ENCODE measurements at places on chromosomes 16 and 17.

DNA sequence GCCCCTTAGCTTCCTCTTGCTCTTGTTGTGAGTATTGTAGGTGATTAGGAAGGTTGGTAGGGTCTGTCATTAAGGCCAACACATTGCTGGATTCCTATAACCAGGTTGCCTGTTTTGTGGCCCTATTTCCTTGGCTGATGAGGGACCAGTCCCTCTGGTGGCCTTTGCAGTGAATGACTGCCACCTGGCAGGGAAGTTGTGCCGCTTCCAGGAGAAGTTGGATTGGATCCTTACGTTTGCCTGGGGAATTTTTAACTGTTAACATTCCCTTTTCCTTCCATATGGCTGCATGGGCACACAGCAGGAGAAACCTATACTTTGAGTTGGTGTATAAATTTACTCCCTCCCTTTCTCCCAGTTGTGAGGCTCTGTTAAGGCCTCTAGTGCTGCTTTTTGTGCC, 32.4 kb downstream of the LCMT1 start:
- DNase-seq = no peak

- no peak for DNase-seq
Observed at GRCh38 chr16:82621781-82622180, 5.0 kb upstream of the CDH13 start.

DNA sequence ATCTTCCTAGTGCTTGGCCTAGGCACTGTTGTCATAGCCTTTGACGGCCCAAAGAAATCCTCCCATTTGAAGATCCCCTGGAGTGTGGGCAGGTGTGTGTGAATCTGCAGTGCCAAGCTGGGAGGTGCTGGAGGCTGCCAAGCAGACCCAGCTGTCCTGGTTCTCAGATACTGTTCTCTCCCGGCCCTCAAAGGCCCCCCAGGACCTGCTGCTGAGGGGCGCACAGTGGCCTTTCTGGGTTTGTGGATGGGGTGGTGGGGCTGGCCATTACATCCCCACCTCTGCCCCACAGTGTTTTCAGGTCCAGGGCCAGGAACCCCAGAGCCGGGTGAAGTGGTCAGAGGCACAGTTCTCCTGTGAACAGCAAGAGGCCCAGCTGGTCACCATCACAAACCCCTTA, 60.5 kb downstream of the MRC2 start:
- no peak for DNase-seq

GRCh38 chr16:63223851-63224250, 1187.6 kb upstream of the CDH8 start:
- DNase-seq = no peak

DNA sequence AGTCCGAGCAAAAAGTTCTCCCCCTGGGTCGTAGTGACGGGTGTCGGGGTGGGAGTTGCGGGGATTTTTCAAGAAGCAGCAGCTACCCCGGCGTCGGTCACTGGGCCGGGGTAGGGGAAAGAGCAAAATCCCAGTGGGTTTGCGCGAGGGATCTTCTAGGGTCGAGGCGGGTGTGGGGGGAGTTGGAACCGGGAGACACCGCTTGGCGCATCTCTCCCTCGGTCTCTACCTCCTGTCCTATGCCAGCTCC, 2.3 kb upstream of the UBTF start:
- DNase-seq = peak; percentile 70

- no peak for DNase-seq
Observed at GRCh38 chr16:69532641-69533455, 32.9 kb upstream of the NFAT5 start.

- DNase-seq = no peak
Observed at GRCh38 chr17:74682028-74682427, 30.7 kb downstream of the CD300LF start.

DNA sequence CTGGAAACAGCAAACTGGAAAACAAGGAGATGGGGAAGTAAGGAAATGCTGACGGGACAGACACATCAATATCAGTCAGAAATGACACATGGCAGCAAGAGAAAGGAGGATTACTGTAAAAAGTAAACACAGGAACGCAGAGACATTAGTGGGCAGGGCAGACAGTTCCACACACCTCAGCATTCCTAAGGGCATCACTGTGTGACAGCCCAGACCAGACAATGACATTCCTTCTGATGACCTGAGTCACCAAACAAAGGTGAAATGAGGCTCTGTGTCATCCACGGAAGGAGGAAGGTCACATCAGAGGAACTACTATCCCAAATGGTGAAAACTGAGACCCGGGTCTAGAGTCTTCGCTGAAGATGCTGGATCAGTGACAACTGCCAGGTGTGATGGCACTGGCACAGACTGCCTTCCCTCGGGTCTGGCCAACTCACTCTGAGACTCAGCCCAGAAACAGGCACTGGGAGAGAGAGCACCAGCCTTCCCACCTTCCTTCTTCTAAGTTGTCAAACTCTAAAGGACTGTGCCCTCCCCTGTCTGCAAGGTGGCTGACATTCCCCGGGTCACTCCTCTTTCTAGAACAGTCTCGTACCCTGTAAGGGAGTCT, 36.7 kb downstream of the TK2 start:
- no peak for DNase-seq

- no peak for DNase-seq
Observed at GRCh38 chr17:2964370-2964769, 99.0 kb downstream of the OR1D5 start.

GRCh38 chr16:56370185-56370874, 55.0 kb downstream of the AMFR start:
- DNase-seq = no peak

GRCh38 chr16:86504315-86505184, 5.8 kb upstream of the FOXF1 start:
- DNase-seq = no peak

GRCh38 chr16:27127308-27127707, 60.6 kb downstream of the C16orf82 start:
- no peak for DNase-seq

DNA sequence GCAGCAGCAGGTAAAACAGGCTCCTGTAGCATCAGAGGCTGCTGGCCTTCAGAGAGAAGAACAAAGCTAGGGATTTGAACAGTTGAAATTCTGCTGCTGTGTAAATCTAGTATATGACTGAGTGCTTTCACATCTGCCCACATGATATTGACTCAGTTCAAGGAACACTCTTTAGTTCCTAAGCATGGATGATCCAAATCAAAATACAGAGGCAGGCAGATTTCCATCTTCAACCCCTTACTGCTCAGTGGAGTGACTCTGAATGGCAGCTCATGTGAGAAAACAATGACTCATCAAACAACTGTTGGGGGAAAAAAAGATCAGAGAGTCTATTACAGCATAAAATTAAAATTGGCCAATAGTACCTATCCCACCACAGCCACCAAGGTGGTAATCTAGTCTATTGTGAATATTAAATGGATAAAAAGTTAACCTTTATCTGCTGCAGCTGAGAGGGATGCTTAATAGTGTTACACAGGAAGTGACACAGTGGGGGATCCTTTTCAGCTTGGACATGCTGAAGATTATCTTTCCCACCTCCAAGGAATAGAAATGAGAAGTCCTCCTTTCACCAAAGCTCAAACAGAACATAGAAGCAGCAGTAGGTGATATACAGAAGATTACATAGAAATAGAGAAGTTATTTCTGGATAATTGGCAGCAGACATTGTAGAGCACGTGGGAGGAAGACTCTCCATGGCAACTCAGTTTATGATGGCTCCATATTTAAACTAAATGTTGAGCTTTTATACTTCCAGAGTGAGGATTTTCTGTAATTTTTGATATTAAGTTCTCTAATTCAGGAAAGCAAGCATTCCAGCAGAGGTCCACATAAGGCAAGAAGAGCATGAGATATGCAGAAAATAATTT, 239.7 kb upstream of the ERCC4 start:
- peak; percentile 15 for DNase-seq

DNA sequence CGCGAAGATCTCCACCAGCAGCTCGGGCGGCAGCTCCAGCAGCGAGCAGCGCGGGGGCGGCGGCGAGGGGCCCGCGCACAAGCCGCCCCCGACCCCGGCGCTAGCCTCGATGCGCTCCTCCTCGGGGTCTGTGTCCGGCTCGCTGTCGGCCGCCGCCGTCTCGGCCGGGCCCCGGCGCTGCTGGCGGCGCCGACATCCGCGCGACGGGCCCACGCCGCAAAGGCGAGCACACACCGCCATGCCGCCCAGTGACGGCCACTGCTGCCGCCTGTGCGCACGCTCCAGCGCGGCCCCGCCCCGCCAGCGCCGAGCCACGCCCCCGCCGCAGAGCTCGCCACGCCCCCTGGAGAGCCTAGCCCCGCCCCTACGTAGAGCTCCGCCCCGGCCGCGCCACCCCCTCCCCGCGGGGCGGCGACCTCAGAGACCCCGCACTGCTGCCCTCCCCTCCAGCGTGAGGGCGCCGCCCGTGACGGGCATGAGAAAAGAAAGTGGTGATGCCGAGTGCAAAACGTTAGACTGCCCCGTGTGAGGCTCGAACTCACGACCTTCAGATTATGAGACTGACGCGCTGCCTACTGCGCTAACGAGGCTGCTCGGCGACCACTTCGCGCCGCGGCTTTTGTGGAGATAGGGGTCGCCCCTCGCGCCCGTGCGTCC, at the start of gene FBXO31:
Gene FBXO31 (minus strand): TSS at position 272 of the 657 bp plus-strand sequence. CDS start 32 bp downstream, at position 240.
- peak; percentile 87 for DNase-seq

- DNase-seq = no peak
Observed at GRCh38 chr16:17518441-17518840, 47.7 kb upstream of the XYLT1 start.

DNA sequence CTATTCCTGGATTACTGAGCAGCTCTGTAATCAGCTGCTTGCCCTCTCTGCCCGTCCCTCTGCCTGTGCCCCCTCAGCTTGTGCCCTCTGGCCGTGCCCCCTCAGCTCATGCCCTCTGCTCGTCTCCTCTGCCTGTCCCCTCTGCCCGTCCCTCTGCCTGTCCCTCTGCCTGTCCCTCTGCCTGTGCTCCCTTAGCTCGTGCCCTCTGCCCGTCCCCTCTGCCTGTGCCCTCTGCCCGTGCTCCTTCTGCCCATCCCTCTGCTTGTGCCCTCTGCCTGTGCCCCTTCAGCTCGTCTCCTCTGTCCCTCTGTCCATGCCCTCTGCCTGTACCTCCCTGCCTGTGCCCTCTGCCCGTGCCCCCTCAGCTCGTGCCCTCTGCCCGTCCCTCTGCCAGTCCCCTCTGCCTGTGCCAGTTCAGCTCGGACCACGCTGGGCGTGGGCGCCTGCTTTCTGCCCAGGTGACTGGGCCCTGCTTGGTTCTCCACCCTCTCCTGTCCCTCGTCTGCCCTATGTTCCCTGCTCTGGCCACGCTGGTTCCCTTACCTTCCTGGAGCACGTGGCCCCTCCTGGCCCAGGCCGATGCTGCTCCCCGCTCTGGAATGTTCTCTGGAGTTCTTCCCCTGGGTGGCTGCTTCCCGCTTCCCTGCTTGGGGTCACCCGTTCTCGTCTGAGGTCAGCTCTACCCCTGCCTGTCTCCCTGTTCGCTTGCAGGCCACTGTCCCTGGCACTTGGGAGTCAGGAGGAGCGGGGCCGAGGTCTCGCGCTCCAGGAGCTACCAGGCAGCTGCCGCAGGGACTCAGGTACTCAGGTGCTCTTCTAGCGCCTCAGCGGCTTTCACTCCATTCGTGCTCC, 63.9 kb downstream of the BANP start:
- DNase-seq = no peak

DNA sequence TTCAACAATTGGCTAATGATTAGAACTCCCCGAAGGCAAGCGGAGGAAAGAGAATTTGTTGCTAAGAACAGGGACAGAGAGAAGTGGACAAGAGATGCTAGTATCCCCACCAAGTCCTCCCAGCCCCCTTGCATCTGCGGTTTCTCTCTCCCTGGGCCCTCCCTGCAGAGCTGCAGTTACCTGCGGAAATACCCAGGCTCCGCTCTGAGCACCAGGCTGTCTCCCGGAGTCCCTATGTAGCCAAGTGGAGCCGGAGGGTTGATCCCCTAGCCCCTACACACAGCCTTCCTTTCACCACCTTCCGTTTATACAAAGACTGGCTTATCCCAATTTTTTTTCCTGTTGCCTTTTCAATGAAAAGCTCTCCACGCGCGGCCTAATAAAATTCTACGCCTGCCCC, 834.4 kb downstream of the KCNJ2 start:
- no peak for DNase-seq

DNA sequence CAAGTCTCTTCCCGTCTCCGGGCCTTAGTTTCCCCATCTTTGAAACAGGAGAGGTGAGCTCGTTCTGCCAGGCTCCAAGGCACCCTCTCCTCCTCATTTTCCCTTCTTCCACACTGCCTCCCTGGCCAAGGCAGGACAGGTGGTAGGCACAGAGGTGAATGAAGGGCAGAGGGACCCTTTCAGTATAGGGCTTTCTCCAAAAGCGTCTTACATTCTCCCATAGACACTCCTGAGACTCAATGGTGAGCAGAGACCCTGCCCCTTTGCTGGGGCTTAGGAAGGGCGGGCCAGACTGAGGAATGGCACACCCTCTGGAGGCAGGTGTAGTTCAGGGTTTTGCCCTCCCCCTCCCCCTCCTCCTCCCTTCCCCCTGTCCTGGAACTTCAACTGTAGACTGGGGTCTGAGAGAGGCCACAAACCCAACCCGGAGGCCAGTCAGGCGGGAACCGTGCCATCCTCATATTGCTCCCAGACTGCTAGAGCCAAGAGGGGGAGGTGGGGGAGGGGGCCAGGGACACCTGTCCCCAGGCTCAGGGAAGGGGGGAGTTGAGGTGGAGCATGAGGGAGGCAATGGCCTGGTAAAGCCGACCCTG, 1.9 kb downstream of the PLEKHH3 start:
- no peak for DNase-seq

DNA sequence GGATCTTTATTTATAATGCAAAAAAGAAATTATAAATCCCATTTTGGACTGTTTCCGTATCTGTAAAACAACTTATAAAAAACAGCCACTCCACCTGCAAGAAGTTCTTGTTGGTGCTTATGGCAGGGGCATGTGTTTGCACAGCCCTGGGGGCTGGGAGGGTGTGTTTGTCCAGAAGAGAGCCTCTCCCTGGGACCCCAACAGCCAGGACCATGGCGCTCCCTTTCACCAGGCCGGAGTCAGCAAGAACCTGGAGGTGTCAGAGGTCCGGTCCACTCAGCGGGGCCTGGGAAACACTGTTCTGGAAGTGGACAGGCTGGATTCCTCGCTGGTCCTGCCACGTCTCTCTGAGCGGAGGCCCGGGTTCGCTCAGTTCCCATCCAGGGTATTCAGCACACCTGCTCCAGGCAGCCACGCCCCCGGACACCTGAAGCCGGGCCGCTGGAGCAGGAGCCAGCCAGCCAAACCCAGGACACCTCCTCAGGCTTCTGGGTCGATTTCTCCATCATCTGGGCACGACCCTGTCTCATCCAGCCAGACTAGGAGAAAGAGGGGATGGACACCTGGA, 18.9 kb upstream of the GINS2 start:
- no peak for DNase-seq
